ENCODE measurements at places on chromosomes 6 and 20.

DNA sequence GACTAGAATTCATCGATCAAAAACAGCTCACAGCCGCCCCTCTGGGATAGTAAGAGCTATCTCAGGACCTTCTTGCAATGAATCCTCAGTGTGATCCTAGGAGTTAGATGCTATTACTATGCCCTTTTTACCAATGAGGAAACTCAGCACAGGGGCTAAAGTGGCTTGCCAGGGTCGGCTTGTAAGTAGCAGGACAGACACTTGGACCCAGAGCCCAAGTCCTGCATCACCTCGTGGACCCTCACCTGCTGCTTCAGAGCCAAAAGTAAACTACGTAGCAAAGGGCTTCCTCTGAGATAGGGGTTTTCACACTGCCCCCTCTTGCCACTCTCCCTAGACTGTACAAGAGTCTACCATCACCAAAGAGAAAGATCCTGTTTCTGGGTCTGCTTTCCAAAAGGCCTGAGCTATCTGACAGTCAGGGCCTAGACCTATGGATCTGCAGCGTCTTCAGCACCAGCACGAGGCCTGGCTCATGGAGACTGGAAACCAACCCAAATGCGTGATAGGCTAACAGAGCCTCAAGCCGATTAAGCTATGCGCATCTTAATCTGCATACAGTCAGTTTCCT lies 172.3 kb downstream of the ANKRD60 start:
- DNase-seq = no peak

- DNase-seq = peak; percentile 30
Observed at GRCh38 chr20:3716195-3716834, 3.9 kb upstream of the SIGLEC1 start.

GRCh38 chr20:2741463-2741862 lies 48.9 kb downstream of the EBF4 start:
- no peak for DNase-seq

DNA sequence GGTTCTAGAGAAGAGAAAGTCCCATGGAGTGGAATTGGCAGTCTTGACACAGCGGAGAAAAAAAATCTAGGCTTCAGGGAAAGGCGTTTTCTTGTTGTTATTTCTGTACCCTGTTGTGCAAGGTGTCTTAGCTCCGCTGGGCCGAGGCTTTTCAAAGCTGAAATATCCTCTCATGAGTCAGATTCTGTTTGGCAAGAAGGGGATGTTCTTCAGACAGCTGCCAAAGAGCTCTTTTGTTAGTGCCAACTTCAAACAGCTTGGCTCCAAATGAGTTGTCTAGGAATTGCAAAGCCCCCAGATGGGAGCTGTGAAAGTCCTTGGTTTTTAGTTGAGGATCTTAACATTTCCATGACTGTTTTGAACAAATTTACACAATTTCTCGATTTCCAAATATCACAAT lies 45.6 kb downstream of the LRRN4 start:
- DNase-seq = no peak

DNA sequence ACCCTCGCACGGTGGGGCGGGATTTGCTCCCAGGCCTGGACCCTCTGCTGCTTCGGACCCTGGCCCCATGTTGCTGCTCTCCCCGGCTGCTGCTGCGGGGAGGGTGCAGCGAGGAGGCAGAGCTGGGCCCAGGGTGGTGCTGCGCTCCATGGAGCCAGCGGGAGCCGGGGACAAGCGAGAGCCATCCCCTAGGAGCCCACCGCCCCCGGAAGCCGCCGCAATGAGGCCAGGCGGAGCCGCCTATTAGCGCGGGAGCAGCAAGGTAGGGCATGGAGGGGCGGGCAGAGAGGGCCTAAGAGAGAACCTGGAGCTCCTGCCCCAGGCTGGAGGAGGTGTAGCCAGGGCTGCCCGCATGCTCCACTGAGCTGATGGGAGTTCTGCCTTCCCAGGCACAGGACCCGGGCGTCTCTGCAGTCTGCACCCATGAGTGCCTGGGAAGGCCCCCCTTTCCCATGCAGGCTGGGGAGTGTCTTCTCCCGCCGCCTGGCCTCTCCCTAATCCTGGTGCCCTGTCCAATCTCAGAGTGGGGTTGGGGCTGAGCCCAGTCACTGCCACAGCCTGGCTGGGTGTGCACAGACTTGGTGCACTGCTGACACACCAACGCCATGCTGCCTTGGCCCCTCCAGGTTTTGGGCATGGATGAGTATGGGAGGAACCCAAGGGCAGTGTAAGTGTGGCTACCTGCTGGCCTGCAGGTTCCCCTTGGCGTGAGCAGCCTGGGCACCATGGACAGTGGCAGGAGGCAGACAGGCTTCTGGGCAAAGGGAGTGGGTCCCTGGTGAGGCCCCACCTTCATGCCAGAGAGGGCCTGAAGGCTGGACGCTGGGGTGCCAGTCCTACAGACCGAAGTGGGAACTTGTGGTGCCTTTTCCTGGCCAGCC lies 360.6 kb upstream of the MAP3K7 start:
- no peak for DNase-seq

DNA sequence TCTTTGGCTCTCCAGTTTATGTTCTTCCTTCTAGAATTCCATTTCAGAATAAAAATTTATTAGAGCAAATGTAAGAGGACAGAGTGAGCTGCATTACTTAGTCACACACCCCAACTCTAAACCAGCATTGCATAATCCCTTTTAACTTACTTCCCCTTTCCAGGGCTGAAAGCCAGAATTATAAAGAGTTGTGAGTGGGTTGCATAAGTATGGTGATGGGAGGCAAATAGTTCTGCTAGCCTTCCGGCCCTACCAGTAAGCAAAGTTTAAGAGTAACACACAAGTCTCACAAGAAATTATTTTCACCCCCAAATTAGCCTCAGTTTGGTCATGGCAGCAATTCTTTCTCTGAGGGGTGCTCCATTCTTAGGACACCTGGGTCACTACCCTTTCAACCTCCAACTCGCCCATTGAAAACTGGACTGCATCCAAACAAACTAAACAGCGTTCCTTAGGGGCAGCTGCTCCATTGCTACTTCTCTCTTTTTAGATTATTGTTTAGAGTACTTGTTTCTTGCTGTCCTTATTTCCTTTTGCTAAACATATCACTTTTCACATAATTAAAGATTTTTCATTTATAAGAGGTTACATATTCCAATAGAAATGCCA lies 1.6 kb downstream of the KIAA0408 start:
- DNase-seq = no peak

DNA sequence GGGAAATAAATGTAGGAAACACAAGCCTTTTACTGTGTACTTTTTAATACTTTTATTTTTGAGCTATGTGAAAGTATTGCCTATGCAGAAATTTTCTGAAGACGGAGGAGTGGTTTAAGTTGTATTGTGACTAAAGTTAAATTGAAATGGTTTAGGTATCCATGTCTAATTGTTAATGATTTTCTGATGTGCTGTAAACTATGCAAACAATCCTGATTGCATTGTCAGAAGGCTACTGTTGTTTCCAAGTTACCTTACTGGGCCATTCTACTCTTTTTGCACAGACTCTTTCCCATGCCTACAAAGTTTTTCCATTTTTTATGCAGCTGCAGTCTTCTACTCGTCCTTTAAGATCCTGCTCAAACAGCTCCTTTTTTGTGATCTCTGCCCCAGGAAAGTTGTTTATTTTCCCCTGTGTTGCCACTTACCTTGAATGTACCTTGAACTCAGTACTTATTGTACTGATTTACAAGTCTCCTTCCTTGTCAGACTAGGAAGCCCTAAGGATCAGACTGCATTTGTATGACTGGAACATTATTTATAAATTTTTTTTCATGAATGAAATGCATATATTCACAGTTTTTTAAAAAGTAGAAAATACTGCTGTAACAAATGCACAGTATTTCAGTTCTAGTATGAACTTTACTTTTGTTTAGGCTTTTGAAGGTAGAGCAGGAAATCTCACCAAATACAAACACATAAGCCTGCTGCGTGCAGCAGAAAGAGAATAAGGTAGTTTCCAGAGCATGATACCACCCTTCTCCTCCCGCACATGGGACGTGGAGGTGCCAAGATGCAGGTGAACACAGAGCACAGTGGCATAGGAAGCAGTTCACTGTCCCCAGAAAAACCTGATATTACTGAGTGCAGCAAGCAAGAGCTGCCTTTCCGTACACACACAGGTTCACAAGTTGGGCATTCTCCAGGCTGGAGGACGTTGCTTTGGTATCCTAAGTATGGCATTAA lies 97.8 kb downstream of the CRYBG1 start:
- DNase-seq = no peak

- DNase-seq = no peak
Observed at GRCh38 chr6:20338156-20338555, 63.5 kb upstream of the E2F3 start.

- no peak for DNase-seq
Observed at GRCh38 chr6:1285956-1286355, 25.9 kb upstream of the FOXQ1 start.

DNA sequence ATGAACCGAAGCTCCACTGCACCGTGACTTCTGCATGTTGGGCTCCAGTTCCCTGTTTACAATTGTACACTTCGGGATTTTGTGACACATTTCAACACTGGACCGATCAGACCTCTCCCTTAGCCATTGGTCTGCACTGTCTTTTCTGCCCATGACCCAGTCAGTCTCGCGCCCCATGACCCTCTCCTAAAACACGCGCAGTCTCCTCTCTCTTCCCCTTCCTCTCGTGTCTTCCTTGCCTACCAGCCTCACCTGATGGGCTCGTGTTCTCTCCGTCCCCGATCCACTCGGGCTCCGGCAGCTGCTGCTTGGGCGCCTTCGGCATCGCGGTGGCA lies 535 bp upstream of the ABCF1 start:
- DNase-seq = no peak

DNA sequence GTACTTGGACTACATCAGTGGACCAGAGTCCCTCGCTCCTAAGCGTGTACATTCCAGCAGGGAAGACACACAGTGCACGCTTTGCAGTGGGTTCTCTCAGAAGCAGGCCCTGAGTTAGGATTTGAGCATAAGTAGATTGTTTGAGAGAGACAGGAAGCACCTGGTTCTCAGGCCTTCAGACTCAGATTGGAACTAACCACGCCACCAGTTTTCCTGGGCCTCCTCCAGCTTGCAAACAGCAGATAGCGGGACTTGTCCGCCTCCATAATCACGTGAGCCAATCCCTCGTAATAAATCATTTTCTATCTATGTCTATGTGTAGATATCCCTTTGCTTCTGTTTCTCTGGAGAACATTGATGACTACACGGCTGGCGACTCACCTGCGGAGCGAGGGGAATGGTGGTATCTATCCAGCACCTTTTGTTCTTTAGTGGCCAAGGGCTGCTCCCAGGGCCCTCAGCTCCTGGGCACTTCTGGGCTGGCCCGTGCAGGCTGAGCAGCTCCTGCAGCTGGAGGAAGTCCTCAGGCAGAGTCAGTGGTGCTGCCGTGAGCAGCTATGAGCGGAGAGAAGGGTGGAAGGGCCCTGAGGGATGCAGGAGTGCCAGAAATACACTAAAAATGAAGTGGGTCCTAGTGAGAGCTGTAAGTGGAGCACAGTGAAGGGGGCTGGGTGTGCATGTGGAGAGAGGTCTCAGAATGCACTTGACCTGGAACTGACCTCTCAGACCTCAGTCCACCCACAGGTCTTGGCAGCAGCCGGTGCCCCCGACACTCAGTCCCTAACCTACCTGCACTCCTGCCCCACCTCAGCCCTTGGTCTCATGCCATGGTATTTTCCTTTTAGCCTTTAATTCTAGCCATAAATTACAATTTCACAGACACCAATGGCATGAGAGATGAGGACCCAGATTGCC lies 76.9 kb downstream of the STK35 start:
- no peak for DNase-seq

DNA sequence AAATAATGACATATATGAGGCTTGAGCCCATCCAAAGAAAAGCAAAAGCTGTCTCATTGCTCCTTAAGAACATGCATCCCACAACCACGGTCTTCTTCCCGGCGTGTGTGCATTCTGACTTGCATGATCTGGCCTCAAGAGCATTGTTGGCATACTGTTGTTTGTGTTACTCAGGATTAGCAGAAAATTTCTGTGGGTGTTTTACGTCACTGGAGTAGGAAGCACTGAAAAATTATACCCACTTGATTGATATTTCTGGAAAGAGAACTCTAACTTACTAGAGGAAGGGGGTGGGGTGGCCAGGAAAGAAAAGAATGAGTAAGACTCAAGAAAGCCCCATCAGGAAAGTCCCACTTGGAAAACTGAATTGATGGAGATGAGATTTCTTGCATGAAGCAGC lies 326.2 kb upstream of the PRDM1 start:
- no peak for DNase-seq

GRCh38 chr20:57840066-57840465 lies 130.3 kb upstream of the PMEPA1 start:
- no peak for DNase-seq

DNA sequence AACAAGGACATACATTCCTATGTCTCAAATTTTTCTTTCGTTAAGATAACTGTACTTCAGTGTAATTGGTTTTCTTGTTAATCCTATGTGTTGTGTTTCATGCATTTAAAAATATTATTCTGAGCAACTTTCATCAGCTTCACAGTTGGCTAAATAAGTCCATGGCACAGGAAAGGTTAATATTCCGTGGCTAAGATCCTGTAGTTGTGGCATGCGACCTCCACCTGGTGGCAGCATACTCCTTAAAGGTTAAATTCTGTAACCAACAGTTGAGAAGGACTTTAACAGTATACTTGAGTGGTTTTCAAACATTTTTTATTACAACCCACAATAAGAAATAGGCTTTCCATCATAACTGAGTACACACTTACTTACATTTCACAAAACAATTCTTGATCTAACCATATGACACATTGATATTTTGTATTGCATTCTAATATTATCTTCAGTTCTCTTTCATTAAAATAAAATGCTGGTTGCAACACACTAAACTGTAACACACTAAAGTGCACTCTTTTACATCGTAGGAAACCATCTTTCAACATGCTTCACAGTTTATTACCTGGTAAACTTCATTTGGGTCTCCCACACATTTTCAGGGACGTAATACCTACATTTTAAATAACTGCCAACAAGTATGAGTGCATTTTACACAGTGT lies 118.3 kb downstream of the SLX4IP start:
- DNase-seq = no peak

- DNase-seq = no peak
Observed at GRCh38 chr6:166351715-166352285, 9.5 kb upstream of the SFT2D1 start.
